ENCODE measurements at places on chromosomes 11 and 22.

GRCh38 chr22:29710922-29711593 is 8.7 kb upstream of the CABP7 start:
- no peak for DNase-seq

DNA sequence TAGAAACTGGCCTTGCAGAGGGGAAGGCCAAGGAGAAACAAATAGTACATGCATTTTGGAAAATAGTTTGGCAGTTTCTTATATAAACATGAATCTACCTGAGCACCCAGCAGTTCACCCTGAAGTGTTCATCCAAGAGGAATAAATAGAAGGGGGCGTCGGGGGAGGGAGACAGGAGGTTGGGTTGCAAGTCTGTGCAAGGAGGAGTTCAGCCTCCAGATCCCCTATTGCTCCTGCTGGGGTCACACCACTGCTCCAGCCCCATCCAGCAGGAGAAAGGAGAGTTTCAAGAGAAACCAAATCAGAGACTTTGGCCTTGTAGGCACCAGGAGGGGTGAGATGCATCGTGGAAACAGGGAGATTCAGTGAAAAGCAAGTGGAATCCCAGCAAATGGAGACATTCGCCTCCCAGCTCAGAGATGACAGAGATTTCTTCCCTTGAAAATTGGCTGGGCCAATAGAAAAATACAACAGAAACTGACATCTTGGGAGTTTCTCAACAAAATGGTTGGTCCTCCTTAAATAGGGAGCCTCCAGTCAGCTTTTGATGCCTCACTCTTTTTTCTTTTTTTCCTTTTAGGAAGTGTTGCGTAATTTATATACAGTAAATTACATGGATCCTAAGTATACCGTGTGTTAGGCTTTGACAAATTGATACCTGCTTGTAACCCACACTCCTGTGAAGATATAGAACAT is 34.1 kb downstream of the OTOG start:
- no peak for DNase-seq

- DNase-seq, result no peak
Measured at GRCh38 chr22:37630839-37631435, 8.5 kb upstream of the SH3BP1 start.

DNA sequence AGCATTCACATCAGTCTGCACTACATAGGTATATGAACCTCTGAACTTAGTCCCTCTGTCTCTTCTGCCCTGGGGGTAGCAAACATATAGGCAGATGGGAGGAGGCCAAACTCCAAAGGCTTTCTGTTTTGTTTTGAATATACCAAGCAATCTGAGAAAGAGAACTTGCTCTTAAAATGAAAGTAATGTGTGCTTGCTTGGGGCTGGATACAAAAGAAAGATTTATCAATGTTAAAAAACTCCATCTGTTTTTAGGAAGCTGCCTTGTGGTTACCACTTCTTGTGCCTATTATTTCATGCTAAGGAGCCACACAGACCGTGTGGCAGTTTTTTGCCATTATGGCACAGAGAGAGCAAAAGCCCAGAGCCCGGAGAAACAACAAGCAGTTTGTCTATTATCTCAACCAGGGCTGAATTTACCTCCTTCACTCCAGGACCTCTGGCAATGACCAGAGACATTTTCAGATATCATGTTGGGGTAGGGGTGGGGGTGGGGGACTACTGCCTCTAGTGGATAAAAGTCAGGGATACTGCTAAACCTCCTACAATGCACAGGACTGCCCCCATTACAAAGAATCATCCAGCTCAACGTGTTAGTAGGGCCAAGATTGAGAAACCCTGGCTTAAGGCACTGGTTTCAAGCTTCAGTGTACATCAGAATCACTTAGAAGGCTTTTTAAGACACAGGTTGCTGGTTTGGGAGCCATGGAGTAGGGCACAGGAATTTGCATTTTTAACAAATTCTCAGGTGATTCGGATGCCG is 124.2 kb downstream of the APIP start:
- DNase-seq, result no peak

GRCh38 chr11:70458736-70459135 is 60.4 kb downstream of the CTTN start:
- no peak for DNase-seq

DNA sequence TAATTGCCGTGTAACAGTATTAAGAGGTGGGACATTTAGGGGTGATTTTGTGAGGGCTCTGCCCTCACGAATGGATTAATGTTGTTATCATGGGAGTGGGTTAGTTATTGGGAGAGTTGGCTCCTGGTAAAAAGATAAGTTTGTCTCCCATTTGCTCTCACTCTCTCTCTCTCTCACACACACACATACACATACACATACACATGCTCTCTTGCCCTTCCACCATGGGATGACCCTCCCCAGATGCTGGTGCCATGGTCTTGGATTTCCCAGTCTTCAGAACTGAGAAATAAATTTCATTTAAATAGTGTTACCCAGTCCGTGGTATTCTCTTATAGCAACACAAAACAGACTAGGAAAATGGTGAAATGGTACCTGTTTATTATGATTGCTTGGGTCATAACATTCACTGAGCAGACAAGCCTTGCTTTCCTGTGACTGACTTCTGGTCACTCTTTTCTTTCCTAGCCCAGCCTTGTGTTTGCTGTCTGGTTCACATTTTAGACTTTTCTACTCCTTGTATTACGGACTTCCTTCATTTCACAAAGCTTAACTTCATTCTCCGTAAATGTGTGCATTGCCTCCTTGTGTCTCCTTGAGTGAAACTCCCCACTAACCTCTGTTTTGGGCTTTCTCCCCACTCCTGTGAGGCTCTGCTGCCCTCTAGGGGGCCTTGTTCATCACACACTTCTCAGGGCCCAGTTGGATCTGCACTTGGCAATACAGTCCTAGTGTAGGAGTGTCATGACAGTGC is 206.5 kb upstream of the CTSC start:
- DNase-seq, result peak; percentile 81

DNA sequence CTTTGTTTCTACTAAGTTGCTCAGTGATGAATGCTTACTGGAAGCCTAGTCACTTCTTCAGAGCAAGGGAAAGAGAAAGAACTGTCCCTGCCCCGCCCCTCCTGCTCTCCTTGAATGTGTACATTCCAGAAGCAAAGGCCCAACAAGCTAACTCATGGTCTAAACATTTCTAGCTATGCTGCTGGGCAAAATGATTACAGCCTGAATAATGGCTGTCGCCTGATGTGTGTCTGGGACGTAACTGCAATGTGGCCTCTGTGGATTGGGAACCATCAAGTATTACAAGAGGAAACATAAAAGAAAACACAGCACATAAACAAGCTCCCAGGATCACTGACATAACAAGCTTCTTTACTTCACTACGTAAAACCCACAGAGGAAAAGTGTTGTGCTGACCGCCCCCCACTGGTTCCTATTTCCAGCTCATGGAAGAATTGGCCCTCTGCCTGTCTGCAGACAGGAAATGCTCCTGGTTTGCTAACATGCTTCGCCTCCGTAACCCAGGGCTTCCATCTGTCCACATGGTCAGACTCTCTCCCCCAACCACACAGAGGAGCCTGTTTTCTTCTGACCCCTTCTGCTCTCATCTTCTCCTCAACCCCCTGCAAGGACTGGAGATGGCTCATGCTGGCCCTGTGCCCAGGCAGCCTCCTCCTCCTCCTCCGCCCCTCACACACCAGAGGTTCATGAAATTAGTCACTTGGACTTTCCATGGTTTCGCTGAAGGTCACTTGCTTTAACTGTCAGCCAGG is 187.2 kb downstream of the MAML2 start:
- peak; percentile 79 for DNase-seq

DNA sequence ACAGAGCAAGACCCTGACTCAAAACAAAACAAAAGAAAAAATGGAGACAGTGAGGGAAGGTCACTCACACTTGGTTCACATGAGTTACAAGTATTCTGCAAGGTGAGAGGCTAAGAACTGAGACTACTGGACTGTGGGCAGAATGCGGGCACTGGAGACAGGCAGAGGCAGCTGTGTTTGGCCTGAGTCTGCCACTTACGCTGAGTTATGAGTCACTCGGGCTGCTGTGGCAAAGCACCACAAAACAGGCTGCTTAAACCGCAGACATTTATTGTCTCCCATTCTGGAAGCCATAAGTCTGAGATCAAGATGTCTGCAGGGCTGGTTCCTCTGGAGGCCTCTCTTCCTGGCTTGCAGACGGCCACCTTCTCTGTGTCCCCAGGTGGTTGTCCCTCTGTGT is 122.8 kb downstream of the SHANK2 start:
- DNase-seq, result peak; percentile 40

DNA sequence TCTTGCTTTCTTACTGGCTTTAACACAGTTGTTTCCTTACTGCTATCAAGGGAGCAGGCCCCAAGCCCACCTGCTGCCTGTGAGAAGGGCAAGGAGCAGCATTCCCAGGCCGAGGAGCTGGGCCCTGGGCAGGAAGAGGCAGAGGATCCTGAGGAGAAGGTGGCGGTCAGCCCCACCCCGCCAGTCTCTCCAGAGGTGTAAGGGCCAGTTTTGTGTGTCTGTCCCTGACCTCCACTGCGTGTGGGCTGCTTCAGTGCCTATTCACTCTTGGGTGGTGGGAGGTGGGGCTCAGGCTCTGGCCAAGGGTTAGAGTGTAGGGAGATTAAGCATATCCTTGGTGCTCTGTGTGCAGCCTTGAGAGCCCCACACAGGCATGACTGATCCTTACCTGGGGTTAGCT is 55.1 kb downstream of the CEP164 start:
- DNase-seq, result no peak

- no peak for DNase-seq
Measured at GRCh38 chr11:129795089-129795488, 20.6 kb upstream of the TMEM45B start.

- no peak for DNase-seq
Measured at GRCh38 chr22:34592123-34592740, 473.7 kb upstream of the ISX start.

GRCh38 chr11:46298699-46299433 is 21.4 kb downstream of the CREB3L1 start:
- DNase-seq, result peak; percentile 75

GRCh38 chr11:48005831-48006270 is 25.5 kb downstream of the PTPRJ start:
- DNase-seq, result no peak

DNA sequence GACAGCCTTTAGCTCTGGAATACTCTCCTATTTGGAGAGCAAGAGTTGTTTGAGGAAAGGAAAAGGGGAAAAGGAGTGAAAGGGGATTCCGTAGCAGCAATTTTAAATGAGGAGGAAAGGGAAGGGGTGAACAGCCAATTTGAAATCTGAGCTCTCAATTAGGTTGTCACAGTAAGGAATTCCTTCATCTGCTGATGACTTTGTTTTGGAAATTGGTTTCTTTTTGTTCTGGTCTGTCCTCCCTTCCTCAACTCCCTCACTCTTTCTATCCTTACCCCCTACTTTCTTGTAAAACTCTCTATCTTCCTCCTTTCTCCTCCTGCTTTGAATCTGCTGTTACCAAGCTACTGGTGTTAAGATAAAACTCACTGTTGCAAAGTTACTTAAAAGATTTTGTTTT is 1155.6 kb downstream of the DLG2 start:
- DNase-seq, result no peak

GRCh38 chr11:70109006-70109405 is 30.9 kb downstream of the ANO1 start:
- peak; percentile 30 for DNase-seq

DNA sequence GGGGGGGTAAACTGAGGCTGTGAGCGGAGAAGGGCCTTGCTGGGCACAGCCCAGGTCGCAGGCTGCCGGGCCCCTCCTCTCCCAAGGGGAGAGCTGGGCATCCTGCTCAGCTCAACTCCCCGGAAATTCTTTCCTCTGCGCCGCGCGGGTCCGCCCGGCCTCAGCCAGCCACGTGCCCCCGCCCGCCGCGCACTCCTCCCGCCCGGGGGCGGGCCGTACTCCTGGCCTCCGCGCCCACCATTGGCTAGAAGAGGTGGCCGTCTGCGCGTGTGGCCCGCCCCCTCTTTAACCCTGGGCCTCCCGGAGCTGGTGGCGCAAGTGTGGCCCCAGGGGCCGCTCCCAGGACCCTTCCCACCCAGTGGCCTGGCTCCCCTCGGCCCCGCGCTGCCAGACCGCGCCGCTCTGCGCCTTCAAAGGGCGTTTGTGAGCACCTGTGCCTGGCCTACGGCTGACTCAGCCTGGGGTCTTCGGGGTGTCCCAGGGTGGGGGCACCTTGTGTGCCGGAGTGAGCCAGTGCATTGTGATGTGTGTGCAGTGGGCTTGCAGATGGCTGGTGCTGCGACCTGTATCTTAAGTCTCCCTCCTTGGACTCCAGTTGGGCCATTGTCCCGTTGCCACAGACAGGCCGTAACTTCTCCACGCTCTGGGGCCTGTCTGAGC is 2.0 kb downstream of the MRGPRF start:
- peak; percentile 94 for DNase-seq

DNA sequence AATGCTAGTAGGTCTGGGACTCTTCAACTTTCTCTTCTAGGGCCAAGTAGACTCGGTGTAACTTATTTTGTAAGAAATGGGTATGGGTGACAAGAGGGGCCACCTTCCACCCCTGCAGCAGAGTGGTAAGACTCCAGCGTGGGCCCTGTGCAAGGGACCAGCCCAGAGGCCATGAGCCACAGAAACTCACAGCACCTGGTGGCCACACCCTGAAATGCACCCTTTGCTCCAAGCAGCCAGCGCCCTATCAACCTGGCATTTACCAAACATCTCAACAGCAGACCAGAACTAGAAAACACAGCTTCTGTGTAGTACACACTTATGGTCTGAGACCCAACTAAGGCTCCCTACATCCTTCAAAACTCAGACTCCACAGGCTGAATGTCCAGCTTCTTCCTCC is 5.7 kb downstream of the CDCA5 start:
- peak; percentile 61 for DNase-seq

DNA sequence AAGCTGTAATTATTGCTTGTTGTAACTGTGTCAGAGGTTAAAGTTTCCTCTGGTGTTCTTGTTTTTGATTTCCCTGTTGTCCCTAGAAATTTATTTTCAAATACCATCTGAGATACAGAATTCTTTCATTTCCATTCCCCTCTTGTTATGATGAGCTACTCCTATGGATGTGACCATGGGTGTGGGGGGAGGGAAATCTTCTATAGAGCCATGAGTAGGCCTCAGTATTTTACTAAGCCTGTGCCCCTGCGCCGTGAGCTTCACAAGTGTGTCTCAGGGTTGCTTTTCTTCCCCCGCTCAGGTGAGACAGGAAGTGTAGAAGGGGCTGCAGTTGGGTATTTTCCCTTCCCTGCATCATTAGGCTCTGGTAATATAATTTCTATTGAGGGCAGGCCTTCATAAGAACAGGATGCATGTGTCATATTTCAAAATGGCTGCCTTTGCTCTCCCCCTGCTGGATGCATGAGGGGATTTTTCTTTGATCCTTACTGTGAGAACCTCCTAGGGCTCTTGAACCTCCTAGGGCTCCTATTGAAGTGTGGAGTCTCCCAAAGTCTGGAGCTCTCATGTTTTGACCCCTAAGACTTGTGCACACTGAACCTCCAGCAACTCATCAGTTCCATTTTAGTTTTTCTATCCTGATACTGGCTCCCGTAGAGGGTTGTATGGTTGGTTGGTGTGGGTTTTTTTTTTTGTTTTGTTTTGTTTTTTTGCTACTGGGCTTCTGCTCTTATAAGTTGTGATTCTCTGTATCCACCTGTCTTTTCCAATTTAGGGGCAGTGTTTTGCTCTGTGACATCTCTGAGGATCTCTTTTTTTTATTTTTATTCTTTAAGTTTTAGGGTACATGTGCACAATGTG is 658.2 kb downstream of the NTM start:
- peak; percentile 40 for DNase-seq

All from AG20443 (cell line).